Mucosa of descending colon (tissue), 3 donors: ENCODE measurements at places on chromosomes 1 and 21.
A peak's percentile ranks its signal among the peaks of the same experiment; 100 is the strongest.

DNA sequence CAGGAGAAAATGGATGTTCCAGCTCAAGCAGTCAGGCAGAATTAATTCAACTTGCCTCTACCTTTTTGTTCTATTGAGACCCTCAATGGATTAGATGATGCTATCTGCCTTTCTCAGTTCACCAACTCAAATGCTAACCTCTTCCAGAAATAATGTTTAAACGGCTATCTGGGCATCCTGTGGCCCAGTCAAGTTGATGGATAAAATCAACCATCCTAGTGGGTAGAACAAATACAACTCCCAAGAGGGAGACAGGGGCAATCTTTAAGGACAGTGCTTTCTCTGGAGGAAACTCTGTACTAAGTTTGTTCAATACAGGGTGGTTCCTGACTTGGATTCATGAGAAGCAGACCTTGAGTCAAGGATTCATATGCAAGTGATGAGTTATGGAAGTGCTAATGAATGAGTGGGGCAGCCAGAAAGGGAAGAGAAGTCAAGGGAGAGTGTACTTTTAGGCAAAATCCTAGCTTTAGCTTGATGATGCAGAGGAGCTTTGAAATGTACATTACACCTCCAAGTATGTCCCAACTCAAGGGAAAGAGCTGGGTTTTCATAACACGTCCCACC lies 49.4 kb upstream of the COG2 start:
- no peak for DNase-seq

DNA sequence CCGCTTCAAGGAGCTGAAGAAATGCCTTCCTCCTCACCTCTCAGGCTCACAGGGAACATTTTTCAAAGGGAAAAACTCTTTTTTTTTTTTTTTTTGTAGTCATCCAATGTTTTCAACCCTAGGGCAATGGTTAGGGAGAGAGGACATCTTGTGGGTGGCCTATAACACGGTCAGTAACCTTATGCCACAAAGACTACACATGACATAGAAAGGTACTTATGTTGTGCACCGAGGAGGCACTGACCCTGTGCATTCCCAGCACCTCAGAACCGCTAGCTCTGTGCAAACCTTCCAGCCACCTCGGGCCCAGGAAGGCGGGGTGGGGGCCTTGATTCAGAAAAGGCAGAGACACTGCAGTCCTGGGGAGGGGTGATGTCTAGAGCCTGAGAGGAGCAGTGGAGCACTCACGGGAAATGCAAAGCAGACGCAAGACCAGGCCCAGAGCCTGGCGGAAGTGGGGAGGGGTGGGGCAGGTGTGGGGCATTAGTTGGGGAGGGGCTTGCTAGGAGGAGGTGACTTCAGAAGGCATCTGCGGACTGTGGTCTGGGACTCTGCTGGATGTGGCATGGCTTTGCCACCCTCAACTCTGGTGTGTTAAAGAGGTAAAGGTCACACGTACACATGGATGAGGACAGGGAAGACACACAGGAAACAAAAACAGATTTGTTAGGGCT lies 68.6 kb downstream of the MDM4 start:
- peak; percentile 53 for DNase-seq

DNA sequence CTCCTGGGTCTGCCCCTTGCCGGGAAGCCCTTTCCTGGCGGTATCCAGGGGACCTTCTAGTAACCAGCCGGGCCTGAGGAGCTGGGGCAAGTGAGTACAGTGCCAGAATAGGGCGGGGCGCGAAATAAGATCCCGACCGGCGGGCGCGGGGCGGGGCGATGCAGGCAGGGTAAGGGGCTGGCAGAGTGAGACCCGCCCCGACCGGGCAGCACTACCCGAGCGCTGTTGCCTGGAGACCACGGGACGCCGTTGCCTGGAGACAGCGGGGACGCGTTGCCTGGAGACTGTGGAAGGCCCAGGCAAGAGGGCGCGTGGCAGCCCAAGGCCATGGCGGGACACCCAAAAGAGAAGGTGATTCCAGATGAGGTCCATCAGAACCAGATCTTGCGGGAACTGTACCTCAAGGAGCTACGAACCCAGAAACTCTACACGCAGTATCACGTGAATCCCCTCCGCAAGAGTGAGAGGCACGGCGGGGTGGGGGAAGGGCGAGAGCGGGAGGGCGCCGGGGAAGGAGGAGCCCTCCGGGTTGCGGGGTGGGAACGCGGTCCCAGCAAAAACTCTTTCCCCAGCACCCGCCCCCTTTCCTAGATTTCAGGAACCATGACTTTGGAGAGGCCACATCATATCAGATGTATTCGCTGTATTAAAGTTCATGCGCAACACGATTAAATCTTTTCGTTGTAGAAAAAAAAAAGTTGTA lies 24.3 kb downstream of the EBNA1BP2 start:
- DNase-seq, result peak; percentile 67

GRCh38 chr1:75693551-75693950 lies 31.0 kb upstream of the ACADM start:
- no peak for DNase-seq

GRCh38 chr21:46145840-46146691 lies 9.3 kb downstream of the FTCD start:
- peak; percentile 39 for DNase-seq

DNA sequence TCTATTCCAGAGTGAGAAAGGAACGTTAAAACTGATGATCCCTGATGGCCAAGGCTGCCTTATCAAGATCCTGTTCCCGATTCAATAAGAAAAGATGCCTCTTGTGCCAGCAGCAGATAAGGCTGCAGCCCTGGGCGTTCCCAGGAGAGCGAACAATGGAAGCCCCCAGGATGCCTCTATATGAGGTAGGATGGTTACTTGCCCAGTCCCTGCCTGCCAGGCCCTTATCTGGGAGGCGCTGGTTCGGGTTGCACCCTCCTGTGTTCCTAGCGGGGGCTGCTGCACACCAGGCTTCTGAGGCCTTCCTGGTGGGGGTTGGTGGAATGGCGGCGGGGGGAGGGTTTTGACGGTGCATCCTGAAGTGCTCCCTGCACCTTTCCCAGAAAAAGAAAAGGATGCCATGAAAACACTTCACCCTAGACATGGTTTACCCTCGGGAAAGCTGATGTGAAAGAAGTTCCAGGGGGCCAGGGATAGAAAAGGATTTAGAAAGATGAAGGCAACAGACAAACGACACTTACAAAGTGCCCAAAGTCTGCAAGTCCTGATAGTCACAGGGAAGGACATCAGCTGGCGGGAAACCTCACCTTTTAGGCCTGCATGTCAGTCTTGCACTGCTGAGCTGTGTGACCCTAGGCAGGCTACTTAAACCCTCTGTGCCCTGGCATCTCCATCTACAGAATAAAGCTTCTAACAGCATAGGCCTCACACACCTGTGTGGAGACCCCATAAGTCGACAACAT lies 100.3 kb downstream of the KCNJ15 start:
- DNase-seq, result no peak

DNA sequence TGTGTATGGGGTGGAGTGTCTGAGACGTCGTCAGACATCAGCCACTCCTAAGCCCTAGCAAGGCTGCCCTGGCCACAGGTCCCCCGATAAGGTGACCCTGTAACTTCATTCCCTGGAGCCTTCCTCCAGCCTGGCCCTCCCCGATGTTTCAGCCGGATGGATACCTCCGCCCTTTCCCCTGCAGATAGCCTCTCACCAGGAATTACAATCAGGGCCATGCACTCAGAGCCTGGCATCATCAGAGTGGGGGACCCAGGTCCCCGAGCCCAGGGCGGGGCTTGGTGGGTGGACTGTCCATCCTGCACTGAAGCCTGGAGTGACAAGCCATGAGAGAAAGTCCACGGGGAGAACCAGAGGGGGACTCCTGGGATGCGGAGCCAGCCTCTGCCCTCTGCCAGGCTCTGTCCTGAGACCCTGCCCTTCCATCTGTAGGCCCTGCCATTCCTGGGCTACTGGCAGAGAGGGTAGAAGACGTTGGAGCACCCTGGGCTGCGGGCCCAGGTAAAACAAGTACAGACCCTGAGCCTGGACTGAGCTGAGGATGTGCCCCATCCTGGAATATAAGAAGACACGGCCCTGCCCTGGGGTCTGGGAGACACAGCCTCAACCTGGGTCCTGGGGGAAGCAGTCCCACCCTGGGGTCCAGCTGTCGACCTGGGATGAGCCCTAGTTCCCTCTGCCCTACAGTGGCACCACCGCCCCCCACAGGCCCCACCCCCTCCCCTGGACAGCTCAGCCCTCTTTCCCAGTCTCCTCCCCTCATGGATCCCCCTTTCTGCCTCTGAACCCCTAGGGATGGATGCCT lies 16.8 kb upstream of the ARF1 start:
- peak; percentile 14 for DNase-seq

DNA sequence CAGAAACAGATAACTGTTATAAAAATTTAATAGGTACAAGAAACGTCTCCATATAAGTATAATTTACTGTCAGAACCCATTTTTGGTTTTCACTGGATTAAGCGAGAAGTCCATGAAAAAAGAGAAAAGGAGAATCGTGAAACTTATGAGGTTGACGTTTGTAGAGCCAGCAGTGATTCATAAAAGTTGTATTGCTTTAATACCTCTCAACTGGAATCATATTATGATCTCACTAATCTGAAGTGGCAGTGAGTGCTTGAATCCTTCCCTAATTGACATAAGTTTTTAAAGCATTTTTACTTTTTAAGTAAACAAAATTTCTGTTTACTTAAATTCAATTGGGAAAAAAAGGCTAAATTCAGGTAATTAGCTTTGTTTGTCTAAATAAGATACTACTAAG lies 315.3 kb downstream of the TPR start:
- no peak for DNase-seq

- DNase-seq, result no peak
Measured at GRCh38 chr1:178946416-178946815, 75.5 kb upstream of the ANGPTL1 start.

DNA sequence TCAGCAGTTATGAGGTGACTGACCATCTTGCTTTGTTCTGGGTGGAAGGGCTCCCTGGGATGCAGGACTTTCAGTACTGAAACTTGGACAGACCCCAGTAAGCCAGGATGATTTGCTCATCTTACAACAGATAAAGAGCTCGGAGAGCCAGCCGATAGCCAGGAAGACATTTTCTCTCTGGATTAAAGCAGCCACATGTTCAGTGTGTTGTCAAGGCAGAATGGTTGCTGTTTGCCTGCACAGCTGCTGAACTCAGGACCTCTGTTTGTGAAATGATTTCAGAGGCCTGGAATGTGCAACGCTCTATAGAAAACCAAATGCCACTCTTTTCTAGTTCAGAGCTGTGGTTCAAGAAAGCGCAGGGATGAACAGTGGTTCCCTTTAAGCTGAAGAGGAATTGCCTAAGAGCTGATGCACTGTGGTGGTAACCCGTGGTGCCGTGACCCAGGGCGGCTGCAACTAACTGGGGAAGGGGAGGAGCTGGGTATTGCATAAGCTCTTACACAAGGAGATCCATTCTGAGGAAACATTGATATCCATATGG lies 40.7 kb downstream of the CASQ2 start:
- DNase-seq, result peak; percentile 52

DNA sequence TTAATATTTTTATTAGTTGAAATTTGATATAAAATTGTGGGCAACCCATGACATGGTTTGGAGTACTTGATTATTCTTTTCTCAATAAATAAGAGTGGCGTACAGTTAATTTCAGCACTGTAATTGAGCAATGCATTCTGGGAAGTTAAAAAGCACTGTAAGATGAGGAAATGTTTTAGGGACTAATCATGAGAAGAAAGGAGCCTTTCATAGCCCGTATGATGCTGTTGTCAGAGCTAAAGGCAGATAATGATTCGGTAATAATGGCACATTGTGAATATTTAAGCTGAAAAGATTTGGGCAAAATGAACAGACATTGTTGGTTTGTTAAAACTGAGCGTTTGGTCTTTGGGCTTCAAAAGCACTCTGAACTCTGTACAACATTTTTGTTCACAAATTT lies 139.3 kb downstream of the NFIA start:
- DNase-seq, result no peak

- no peak for DNase-seq
Measured at GRCh38 chr1:117673405-117673804, 67.6 kb downstream of the TENT5C start.

DNA sequence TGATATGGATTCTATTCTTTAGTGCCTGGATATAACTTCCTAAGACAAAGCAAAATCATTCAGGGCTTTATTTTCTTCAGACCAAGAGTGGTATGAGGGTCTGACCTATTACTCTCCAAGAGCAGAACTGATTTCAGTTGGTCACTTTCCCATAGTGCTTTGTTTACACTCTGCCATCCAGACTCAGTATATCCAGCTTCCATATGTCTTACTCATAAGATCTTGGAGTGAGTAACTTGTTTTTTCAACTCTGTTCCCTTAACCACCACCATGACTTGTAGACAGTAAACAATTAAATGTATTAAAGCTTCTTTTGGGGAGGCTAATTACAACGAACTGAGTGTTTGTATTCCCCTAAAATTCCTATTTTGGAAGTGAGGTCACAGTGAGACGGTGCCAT lies 83.4 kb downstream of the USP24 start:
- no peak for DNase-seq

GRCh38 chr1:50873458-50874187 lies 86.4 kb downstream of the FAF1 start:
- DNase-seq, result no peak

DNA sequence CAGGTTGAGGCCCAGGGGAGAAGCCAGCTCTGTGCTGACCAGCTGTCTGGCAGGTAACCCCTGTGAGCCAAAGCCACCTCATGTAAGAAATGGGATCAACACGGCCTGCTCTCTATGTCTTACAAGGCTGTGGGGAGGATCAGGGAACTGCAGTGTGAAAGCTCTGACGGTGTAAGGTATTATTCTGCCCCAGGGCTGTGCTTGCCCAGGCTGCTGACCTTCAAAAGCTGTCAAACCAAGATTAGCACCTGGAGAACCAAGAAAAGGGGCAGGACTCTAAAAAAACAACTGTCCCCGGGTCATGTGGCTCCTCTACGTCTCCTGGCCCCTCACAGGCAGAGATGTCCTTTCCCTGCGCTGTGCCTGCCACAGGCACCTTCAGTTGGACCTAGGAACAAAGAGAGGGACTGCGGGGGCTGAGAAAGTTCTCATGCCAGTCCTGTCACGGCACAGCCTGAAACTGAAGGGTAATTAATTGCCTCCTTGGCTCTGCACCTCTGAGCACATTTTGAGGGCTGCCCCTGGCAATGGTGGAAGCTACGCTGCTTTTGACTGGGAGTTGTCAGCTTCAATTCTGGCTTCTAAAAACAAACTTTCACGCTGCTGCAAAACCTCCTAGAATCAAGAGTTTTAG lies 77.6 kb downstream of the PGBD5 start:
- DNase-seq, result no peak

DNA sequence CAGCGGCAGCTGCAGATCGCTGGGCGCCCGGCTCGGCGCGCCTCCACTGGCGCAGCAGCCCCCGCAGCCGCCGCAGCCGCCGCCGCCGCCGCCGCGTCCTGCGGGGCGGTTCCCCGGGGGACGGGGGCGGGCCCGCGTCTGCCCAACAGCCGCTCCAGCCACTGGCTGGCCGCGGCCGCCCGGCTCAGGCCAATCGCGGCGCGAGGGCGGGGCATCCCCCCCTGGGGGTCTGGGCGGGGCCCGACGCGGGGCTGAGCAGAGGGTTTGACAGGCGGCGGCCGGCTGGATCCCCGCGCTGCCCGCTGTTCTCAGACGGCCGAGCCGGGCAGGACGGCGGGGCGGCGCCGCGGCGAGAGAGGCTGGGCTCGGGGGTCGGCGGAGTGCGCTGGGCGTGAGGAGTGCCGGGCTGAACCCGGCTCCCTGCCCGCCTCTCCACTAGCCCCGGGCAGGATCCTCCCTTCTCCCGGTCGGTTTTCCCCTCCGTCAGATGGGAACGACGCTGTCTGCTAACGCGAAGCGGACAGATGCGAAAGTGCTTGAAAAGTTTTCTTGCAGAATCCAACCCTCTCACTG lies at the start of gene GLIS1:
Gene GLIS1 (minus strand): TSS at position 56 of the 573 bp plus-strand sequence. CDS start 1,100 bp downstream, outside the sequence.
- peak; percentile 86 for DNase-seq

- no peak for DNase-seq
Measured at GRCh38 chr1:66380452-66381212, 153.3 kb upstream of the SGIP1 start.
